Esophagus muscularis mucosa (tissue), 4 donors: ENCODE measurements at places on chromosomes 1 and 21. TPM values are rescaled to one million over a fixed set of nuclear protein-coding genes. Genes with fewer than 3 reads are reported as not detected.
A peak's percentile ranks its signal among the peaks of the same experiment; 100 is the strongest.

Gene LCE1A
- not detected for total RNA-seq

Gene MYCL
- total RNA-seq, result 0.50 TPM

Gene TTLL10
- total RNA-seq, result not detected

Gene METTL25B
- 19.5 TPM for total RNA-seq

Gene NTMT2
- not detected for total RNA-seq

Gene S100A16
- 40.7 TPM for total RNA-seq

Gene COA7
- total RNA-seq, result 8.7 TPM

Gene S100A2
- not detected for total RNA-seq

Gene CFHR5
- total RNA-seq, result not detected

Gene NFASC
- total RNA-seq, result 67.5 TPM

- H3K36me3 ChIP-seq, result no peaks in the 10 kb centered on the region
- no peak overlapping the region for H3K4me3 ChIP-seq
- peaks cover 12% of the 10 kb centered on the region for H3K4me1 ChIP-seq
- H3K27me3 ChIP-seq, result peaks cover 6% of the 10 kb centered on the region
- no peak overlapping the region for H3K27ac ChIP-seq
- no peak for DNase-seq
Observed at GRCh38 chr1:1124508-1124785, 8.6 kb upstream of the C1orf159 start.

GRCh38 chr1:217527151-217527550 is 103.7 kb downstream of the GPATCH2 start:
- no peak overlapping the region for H3K27ac ChIP-seq
- no peaks in the 10 kb centered on the region for H3K27me3 ChIP-seq
- no peaks in the 10 kb centered on the region for H3K36me3 ChIP-seq
- no peak for DNase-seq
- no peak overlapping the region for H3K4me3 ChIP-seq

- H3K27ac ChIP-seq, result no peak overlapping the region
- no peak overlapping the region for H3K4me3 ChIP-seq
- DNase-seq, result no peak
- no peaks in the 10 kb centered on the region for H3K27me3 ChIP-seq
- peaks cover 36% of the 10 kb centered on the region for H3K36me3 ChIP-seq
Observed at GRCh38 chr21:33769057-33769456, 126.8 kb downstream of the ITSN1 start.

DNA sequence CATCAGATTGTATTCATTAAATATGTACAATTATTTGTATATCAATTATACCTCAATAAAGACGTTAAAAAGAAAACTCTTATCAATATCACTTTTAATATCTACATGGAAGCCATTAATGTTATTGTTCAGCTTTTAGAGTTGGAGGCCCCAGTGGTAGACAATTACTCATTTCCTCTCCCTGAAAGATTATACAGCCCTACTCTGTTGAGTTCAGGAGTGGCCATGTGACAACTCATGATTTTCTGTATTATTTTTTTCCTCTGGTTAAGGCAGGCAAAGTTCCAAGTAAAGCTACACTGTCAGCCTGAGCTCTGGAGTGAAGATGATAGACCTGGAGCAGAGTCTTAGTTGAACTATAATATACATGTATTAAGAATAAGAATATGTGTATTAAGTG is 247.9 kb upstream of the B3GALT2 start:
- no peaks in the 10 kb centered on the region for H3K4me1 ChIP-seq
- H3K4me3 ChIP-seq, result no peak overlapping the region
- no peaks in the 10 kb centered on the region for H3K27me3 ChIP-seq

DNA sequence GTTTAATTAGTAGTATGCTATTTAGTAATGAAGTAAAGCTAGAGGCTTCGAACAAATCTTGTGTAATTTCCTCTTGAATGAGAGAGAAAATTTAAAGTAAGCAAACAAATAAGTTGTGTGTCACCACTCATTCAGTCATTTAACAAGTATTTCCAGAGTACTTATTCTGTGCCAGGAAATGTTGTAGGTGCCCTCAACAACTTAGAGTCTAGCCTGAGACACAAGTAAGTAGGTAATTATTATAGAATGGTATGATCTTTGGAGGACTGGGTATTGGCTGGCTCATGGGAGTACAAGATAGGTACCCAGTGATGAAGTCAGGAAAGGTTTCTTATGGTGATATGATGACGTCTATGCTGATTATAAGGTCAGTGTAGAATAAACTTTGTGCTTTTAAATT is 17.4 kb upstream of the METTL18 start:
- H3K27ac ChIP-seq, result no peak overlapping the region
- H3K4me1 ChIP-seq, result no peaks in the 10 kb centered on the region
- DNase-seq, result no peak
- H3K4me3 ChIP-seq, result no peak overlapping the region

GRCh38 chr1:212132025-212132424 is 96.5 kb downstream of the DTL start:
- H3K27me3 ChIP-seq, result no peaks in the 10 kb centered on the region
- H3K27ac ChIP-seq, result no peak overlapping the region
- H3K4me1 ChIP-seq, result no peaks in the 10 kb centered on the region
- H3K4me3 ChIP-seq, result no peak overlapping the region
- no peak for DNase-seq

- peak overlapping the region; percentile 27 for H3K27ac ChIP-seq
- peaks cover 5% of the 10 kb centered on the region for H3K4me1 ChIP-seq
- DNase-seq, result no peak
- H3K27me3 ChIP-seq, result no peaks in the 10 kb centered on the region
- peaks cover 47% of the 10 kb centered on the region for H3K36me3 ChIP-seq
Observed at GRCh38 chr1:112544011-112544688, 35.4 kb downstream of the WNT2B start.

DNA sequence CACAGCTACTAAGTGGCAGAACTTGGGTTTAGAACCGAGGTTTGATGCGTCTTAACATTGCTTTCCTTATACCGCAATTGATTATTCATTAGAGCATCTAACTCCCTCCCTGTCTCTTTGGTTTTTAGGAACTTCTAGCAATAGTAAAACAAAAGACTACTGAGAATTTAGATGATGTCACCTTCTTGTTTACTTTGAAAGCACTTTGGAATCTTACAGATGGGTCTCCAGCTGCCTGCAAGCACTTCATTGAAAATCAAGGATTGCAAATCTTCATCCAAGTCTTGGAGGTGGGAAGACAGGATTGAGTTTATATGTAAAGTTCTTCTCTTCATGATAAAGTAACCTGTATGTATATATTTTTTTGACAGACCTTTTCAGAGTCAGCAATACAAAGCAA is 35.0 kb downstream of the ZYG11A start:
- no peak overlapping the region for H3K4me3 ChIP-seq
- no peaks in the 10 kb centered on the region for H3K36me3 ChIP-seq
- H3K27me3 ChIP-seq, result no peaks in the 10 kb centered on the region

- H3K36me3 ChIP-seq, result peaks cover 29% of the 10 kb centered on the region
- no peak for DNase-seq
- no peaks in the 10 kb centered on the region for H3K27me3 ChIP-seq
- H3K4me1 ChIP-seq, result peaks cover 92% of the 10 kb centered on the region
- H3K27ac ChIP-seq, result peak overlapping the region; percentile 97
Observed at GRCh38 chr1:44810101-44810761, 1.9 kb downstream of the BTBD19 start.

- H3K27me3 ChIP-seq, result no peaks in the 10 kb centered on the region
- no peaks in the 10 kb centered on the region for H3K36me3 ChIP-seq
- no peaks in the 10 kb centered on the region for H3K4me1 ChIP-seq
- no peak overlapping the region for H3K4me3 ChIP-seq
- peak; percentile 75 for DNase-seq
Observed at GRCh38 chr1:72371259-72372035, 89.1 kb upstream of the NEGR1 start.

DNA sequence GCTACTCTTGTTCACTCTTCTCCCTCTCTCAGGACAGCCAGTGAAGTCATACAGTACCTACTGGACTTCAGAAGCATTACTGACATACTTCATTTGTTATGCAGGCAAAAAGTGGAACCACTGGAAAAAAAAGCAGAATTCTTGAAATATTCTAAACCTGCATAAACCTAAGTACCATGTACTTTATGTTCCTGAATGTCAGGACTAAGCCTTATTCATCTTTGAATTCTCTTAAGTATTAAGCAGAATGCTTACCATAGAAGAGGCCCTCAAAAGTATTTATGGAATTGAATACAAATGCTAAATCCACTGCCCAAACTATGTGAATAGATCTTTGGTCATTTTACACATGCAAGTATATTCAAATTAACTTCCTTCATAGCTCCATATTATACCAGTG is 7.8 kb downstream of the PSMB2 start:
- no peak overlapping the region for H3K4me3 ChIP-seq
- H3K27ac ChIP-seq, result no peak overlapping the region
- H3K4me1 ChIP-seq, result peaks cover 20% of the 10 kb centered on the region
- no peak for DNase-seq
- peaks cover 75% of the 10 kb centered on the region for H3K36me3 ChIP-seq

- H3K4me1 ChIP-seq, result peaks cover 80% of the 10 kb centered on the region
- peaks cover 13% of the 10 kb centered on the region for H3K36me3 ChIP-seq
- no peak overlapping the region for H3K4me3 ChIP-seq
- no peaks in the 10 kb centered on the region for H3K27me3 ChIP-seq
- DNase-seq, result no peak
Observed at GRCh38 chr1:164801246-164801731, 242.3 kb downstream of the PBX1 start.

DNA sequence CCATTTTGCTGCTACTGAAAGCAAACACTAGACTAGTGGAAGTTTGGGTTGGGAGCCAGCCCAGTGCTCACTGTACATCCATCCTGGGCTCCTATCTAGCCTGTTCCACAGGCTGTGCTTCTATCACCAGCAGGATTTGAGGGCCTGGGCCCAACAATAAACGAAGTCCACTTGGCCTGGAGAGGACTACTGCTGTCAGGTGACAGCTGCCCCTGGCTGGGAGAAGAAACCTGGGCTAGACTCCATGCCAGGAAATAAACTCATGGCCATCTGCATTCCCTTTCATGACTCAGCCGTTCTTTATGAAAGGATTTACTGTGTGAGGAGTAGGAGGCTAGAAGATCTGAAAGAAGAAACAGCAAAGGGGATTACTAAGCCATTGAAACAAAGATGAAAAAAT is 35.5 kb downstream of the COLGALT2 start:
- no peaks in the 10 kb centered on the region for H3K36me3 ChIP-seq
- H3K27me3 ChIP-seq, result no peaks in the 10 kb centered on the region
- H3K4me1 ChIP-seq, result peaks cover 8% of the 10 kb centered on the region
- no peak for DNase-seq
- H3K27ac ChIP-seq, result no peak overlapping the region
- no peak overlapping the region for H3K4me3 ChIP-seq

- no peaks in the 10 kb centered on the region for H3K27me3 ChIP-seq
- no peak overlapping the region for H3K27ac ChIP-seq
- no peaks in the 10 kb centered on the region for H3K36me3 ChIP-seq
- H3K4me1 ChIP-seq, result no peaks in the 10 kb centered on the region
- DNase-seq, result no peak
- H3K4me3 ChIP-seq, result no peak overlapping the region
Observed at GRCh38 chr1:92973203-92973897, 12.1 kb upstream of the DIPK1A start.

GRCh38 chr1:21020151-21020550 is 156.5 kb downstream of the EIF4G3 start:
- no peak overlapping the region for H3K4me3 ChIP-seq
- peaks cover 43% of the 10 kb centered on the region for H3K4me1 ChIP-seq
- no peak for DNase-seq
- no peaks in the 10 kb centered on the region for H3K36me3 ChIP-seq

DNA sequence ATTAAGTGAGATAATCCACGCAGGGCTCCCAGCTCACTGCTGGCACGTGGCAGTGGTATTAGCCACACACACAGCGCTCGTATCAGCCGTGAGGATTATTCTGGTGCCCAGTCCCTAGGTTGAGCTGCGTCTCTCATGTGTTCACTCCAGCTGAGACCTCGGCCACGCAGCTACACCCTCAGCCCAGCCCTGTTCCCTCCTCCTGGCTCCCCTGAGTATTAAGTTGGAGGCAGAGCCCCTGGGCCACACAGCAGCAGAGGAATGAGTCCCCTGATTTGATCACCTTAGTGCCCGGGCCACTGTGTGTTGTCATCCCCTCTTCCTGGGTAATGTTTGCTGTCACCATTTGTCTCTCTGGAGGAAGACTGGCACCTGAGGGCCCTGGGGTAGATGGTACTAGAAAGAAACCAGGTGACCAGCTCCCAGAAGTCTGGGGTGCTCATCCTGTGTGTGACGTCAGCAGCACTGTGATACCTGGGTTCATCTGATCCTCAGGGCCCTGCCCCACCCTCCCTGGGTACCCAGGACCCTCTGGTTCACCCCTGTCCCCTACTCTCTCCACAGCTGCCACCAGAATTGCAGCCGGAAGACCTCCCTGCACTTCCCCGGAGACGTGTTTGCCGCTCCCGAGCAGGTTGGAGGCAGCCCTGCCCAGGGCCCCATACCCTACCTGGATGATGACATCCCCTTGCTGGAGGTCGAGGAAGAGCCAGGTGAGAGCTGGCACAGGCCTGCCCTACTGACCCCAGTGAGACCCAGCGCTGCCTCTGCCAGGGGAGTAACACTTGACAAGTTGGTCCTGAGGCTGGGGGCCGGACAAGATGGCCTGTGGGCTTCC is 40.1 kb downstream of the DISP3 start:
- H3K27ac ChIP-seq, result no peak overlapping the region
- H3K36me3 ChIP-seq, result no peaks in the 10 kb centered on the region
- no peak for DNase-seq
- H3K4me1 ChIP-seq, result no peaks in the 10 kb centered on the region
- H3K4me3 ChIP-seq, result no peak overlapping the region
